ENCODE measurements at places on chromosomes 6 and 20. TPM values are rescaled to one million over a fixed set of nuclear protein-coding genes. Genes with fewer than 3 reads are reported as not detected.

DNA sequence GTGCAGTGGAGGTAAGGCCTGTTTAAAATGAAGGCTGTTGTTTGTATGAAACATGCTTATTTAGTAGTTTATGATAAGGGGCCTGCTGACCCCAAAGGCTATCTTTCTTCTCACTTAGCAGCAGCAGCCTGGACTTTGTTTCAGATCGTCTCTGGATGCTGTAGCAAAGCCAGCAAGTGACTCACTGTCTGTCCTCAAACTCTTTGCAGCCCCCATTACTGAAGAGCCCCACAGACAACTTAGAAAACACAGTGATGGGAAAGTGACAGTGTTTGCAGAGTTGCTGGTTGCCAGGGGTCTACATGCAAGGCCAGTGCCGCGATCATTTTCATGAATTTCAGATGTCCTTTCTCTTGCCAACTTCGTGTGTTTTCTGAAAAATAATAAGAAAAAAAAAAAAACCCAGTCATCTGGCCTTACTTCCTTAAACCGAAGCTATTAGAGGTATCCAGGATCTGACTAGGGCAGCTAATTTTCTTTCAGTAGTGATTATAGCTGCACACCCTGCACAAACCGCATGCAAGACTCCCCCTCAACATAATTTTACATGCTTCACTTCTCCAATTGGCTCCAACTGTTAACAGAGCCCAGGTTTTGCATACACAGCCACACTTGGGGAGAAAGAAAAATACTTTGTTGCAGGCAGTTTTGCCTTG, 11.6 kb upstream of the F13A1 start:
- DNase-seq, result no peak

- DNase-seq, result no peak
Observed at GRCh38 chr6:32937230-32937633, 3.6 kb downstream of the HLA-DMB start.

- no peak for DNase-seq
Observed at GRCh38 chr6:73929405-73929804, 233.4 kb downstream of the CD109 start.

DNA sequence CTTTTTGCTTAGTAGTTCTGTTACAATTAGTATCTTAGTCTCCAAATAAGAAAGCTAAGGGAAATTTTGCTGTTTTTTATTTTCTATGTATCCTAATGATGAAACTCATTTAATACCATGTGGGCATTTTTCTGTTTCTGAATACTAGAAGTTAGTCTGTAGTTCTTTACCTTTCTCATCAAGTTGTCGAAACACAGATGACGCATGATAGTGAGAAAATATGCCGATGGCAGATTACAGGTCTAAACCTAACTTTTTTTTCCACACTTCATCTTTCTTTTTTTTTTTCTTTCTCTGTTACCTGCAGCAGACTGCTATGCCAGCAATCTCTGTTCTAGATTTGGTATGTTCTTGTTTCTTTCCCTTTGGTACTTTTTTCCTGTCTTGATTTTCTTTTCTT, 43.3 kb upstream of the KIF25 start:
- no peak for DNase-seq

The RAET1E gene
- total RNA-seq, result not detected

DNA sequence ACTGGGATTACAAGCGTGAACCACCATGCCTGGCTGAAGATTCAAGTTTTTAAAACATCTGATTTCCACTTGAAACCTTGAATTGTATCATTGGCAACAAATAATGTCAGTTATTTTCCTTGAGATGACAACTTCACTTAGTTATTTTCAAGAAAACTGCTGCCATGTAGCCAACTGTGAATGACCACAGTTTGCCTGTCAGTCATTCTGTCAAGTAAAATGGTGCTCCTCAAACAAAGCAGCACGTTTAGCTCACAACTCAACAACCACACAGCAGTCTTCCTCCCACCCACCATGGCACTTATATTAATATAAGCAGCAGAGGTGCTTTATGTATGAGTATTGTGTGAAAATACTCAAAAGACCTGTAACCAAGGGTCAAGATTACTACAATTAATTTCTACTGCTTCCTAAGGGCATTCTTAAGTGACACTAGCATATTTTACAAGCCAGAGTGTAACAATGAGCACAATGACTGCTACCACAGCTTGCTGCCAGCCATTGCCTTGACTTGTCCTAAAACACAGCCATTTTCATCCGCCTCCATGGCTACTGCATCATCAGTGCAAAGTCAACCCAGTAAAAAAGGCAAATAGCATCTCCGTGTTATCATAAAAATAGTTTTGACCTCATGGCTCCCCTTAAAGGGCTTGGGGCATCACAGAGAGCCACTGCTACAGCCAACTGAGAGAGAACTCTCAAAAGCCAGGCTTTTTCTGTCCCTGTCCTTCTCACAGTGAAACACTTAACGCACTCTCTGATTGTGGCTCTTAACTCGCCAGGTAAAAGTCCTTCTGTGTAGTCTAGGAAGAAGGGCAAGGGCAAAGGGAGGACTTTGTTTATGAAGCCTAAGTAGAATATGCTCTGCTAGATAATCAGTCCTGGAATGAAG, 96.4 kb upstream of the TAB2 start:
- DNase-seq, result no peak

DNA sequence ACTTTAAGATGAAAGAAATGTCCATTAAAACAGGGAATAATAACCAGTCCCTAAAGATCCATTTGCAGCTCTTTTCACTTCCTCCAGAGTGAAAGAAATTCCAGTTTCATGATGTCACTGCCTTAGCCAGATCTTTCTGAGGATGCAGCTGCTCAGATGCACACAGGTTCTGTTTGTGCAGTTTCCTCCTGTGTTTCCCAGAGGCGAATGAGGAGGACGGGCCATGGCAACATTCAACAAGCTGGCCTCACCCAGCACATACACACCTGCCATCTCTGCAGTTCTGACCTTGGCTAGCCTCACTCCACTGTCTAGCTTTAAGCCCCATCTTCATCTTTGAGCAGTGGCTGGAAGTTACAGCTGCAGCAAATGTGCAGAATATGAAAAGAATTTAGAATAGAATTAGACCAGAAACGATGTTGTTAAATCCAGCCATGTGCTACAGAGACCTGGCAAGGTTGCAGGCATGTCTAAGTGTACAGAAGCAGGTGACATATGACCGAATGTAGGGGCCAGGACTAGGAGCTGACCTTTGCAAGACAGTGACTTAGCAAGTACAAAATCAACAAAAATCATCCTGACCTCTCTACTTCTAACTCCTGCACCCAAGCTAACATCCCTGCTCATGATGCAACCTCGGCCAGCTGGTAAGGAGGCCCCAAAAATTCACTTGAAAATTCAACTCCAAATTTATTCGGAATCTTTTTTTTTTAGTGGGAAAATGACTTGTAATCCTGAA, 35.0 kb downstream of the FAM50B start:
- DNase-seq, result no peak

- no peak for DNase-seq
Observed at GRCh38 chr6:32517654-32518445, 12.2 kb downstream of the HLA-DRB5 start.

The SLPI gene
- total RNA-seq, result 47.2 TPM

DNA sequence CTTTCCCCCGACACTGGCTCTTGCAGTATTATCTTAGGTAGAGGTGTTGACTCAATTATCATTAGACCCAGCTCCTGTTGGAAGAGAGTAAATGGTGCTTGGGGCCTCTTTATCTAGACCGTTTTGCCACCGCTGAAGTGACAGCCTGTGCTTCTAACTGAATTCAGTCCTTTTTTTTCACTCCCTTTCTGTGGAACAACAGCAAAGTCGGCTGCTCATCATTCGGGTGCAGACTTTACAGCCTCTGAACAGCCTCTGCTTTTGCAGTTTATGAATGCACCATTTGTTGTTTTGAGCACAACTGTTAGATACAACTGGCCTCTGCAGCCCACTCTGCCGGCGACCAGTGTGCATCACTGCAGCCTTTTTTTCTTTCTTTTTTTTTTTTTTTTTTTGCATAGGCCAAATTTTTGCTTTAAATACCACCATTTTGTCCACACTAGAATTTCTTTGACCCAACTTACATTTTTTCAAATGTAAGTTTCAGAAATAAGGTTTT, 35.8 kb downstream of the RREB1 start:
- DNase-seq, result no peak

GRCh38 chr20:23513164-23513563, 22.2 kb downstream of the CST8 start:
- DNase-seq, result no peak

DNA sequence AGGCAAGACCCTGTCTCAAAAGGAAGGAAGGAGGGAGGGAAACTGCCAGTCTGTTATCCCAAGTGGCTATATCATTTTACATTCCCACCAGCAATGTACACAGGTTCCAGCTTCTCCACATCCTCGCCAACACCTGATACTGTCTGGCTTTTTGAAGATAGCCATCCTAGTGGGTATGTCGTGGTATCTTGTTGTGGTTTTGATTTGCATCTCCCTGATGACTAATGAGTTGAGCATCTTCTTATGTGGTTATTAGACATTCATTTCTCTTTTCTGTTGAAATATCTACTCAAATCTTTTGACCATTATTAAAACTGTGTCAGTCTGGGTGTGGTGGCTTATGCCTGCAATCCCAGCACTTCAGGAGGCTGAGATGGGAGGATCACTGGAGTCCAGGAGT, 47.9 kb upstream of the ARID1B start:
- no peak for DNase-seq

DNA sequence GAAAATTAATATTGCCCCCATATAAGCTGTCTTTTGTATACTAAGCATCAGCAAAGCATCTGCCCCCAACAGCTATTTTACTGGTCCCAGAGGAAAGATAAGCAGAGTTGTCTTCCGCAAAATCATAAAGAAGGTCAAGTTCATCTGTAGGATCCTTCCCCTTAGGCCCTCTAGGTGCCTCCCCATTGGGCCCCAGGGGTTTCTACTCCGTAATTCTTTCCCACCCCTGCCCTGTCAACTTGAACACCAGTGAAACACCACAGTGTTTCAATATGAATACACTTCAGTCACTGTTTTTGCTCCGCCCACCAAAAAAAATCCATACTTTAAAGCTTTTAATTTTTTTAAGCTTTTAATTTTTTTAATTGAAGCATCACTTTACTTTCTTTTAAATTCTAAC, 159.2 kb downstream of the ATXN1 start:
- DNase-seq, result no peak

DNA sequence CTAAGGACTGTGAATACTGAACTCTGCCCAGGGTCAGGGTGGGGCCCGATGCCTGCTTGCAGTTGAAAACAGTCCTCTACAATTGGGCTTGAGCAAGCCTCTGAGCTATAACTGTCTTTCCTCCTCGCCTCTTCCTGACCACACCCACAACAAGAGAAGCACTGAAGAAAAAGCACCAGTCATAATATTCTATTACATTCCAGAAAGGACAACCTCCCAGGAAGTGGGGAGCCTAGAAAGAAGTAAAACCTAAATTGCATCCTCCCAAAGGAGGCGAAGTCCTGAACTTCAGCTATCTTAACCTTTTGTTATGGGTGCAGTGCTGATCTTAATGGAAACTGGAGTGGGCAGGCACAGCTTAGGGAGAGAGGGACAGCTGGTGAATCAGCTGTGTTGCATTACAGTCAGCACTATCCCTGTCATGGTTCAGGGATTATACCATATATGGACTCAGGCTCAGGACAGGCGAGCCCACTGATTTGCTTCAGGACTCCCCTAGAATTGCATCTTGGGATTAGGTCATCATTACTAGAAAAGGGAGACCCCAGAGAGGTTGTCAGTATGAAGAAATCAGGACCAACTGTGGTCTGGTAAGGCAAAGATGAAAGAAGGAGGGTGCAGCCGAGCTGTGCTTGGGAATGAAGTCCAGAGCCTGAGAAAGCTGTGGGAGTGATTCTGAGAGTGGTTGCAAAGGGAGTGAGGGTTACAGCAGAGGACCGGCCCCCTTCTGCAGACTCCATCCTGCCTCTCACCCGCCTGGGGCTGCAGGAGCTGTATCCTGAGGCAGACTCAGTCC, 18.3 kb upstream of the TRAM2 start:
- no peak for DNase-seq

The TRIM38 gene
- total RNA-seq, result 14.0 TPM

DNA sequence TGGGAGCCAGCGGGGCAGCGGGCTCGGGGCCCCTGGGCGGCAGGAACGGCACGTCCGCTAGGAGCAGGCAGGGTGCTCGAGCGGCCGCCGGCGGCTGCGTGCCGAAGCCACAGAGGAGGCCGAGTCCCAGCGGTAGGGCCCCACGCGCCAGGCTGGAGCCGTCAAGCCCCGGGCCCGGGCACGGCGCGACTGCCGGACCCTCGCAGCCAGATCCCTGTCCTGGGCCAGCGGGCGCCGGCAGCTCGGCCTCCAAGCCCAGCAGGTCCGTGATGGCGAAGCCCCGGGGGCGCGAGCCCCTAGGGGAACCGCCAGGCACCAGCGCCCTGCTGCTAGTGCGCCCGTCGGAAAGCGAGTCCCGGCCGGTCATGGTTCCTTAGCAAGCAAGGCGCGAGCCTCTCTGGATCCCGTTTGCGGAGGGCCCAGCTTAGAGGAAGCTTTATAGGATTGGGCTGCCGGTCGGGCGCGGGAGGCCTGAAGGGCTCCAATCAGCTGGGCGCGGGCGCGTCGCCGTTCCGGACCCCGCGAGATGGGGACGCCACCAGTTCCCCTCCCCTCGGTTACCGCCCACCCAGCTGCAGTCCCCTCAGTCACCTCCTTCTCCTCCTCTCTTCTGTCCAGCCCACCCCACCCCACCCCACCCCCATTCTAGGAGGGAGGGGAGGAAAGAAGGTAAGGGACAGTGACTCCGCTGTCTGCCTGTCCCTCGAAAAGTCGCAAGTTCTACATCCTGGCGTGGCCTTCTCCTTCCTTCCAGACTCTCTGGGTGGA, at the start of gene VSX1:
VSX1 (minus strand) TSS at position 412 of the 768 bp plus-strand sequence; CDS start at position 367, 45 bp downstream.
- no peak for DNase-seq

DNA sequence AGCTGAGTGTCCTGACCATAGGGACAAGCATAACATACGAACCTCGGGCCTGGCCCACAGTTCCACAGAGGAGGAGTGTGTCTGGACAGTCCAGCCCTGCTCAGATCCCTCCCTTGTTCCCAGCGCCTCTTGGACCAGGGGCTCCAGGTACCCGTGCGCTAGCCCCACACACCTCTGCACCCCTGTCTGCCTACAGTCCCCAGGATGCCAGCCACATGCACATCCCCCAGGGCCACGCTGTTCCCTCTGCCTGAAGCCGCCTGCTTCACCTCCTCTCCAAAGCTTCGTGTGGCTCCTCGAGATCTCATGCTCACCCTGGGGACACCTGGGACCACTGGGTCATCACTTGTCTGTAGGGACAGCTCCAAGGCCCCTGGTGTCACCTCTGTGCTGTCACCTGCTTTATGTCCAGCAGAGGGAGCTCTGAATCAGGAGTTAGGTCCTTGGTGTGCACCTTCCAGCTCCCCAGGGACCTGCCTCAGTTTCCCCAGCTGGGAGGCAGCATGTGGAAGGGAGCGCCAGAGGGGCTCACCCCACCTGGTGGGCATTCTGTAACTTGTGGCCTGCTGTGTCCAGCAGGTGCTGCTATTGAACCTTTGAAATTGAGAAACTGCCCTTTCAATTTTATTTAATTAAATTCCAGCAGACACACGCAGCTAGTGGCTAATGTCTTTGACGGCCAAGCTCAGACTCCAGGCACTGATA, 7.3 kb upstream of the YTHDF1 start:
- DNase-seq, result peak; percentile 47

Data from thyroid gland (tissue), 4 donors.